GM04504 (cell line): ENCODE measurements at places on chromosomes 6 and 20.
A peak's percentile ranks its signal among the peaks of the same experiment; 100 is the strongest.

GRCh38 chr6:130453230-130453629 is 87.4 kb downstream of the TMEM200A start:
- DNase-seq: peak; percentile 4

GRCh38 chr6:158014505-158015187 is 33.0 kb downstream of the SYNJ2 start:
- DNase-seq: no peak

DNA sequence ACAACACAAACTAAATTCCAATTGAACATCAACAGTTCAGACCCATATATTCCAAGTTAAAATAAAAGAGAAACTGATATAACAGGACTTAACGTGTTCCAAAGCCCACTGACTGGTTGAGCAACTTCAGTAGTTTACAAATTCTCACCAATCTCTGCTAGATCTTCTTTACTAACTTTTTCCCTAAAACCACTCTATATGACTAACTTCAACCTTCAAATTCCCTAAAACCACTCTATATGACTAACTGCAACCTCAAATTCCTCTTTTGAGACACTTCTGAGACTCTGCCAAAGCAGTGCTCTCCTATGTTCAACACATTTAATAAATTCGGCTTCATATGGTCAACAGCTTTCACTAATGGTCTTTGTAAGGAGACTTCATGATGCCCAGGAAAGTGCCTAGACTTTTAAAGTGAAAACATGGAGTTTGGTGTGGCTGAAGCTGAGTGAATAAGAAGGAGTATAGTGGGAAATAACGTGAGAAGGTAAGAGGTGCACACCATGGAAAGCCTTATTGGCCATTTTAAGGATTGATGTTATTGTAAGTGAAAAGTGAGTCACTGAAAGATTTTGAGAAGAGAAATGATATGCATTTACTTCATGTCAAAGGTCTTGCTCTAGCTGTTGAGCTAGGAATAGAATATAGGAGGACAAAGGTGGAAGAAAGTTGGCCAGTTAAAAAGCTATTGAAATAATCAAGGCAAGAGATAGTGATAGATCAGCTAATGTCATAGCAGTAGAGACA is 134.0 kb upstream of the HCRTR2 start:
- peak; percentile 80 for DNase-seq

- DNase-seq: no peak
Measured at GRCh38 chr6:113684382-113684901, 172.7 kb upstream of the MARCKS start.

- DNase-seq: no peak
Measured at GRCh38 chr6:46655803-46656202, 3.0 kb downstream of the SLC25A27 start.

GRCh38 chr20:2169456-2170088 is 67.9 kb downstream of the STK35 start:
- no peak for DNase-seq

GRCh38 chr20:33337531-33338165 is 54.6 kb downstream of the BPIFB1 start:
- DNase-seq: no peak

- DNase-seq: no peak
Measured at GRCh38 chr6:144697369-144697760, 412.2 kb downstream of the UTRN start.

GRCh38 chr6:328136-328670 is 35.9 kb downstream of the DUSP22 start:
- peak; percentile 82 for DNase-seq

DNA sequence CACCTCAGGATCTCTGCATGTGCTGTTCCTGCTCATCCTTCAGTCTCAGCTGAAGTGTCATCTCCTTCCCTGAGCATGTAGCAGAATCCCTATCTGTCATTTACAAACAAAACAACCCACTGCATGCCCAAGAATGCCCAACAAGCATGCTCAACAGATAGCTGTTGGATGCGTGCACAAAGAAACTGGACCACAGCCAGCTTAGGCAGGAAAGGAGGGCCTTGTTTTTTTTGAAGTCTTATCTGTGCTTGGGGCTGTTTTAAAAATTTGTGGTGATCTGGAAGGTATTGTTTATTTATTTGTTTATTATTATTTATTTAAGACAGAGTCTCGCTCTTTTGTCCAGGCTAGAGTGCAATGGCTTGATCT is 18.5 kb upstream of the SLC16A10 start:
- DNase-seq: no peak

GRCh38 chr6:116371120-116371917 is 572 bp downstream of the DSE start:
- DNase-seq: peak; percentile 91

GRCh38 chr6:157891544-157892362 is 68.7 kb downstream of the SNX9 start:
- DNase-seq: no peak

DNA sequence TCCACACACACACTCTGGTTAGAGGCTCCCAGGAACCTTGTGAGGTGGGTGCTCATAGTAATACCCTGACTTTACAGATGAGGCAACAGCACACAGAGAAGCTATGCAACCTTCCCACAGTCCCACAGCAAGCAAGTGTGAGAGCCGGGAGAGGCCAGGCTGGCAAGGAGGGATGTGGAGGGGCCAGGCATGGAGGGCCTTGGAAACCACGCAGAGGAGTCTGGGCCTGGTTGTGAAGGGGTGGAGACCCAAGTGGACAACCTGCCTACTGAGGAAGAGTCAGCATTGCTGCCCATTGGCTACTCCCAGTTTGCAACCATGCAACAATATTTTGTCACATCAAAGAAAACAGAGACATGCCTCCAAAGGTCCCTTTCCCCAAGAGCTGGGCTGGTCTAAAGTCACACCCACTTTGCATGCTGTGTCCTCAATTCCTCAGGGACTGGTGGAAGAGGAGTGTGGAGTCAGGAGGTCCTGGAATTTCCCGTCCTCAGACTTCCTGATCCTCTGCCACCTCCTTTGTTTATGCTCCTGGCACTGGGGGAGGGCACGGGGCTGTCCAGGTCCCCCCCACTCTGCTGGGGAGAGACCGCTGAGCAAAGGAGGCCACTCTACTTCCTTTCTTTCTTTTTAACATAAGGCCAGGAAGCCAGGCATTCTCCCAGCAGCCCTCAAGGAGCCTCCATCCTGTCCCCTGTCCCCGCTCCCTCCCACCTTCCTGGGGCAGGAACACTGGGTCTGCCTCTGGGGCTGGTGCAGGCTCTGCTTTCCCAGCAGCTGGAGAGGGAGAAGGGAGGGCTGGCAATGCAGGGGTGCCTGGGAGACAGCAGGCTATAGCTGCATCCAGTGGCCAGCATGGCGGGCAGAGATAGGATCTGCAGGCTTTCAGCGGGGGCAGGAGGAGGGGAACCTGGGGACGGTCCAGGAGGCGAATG is 68.3 kb downstream of the NOL4L start:
- no peak for DNase-seq

- no peak for DNase-seq
Measured at GRCh38 chr6:118669561-118669960, 18.2 kb upstream of the CEP85L start.

DNA sequence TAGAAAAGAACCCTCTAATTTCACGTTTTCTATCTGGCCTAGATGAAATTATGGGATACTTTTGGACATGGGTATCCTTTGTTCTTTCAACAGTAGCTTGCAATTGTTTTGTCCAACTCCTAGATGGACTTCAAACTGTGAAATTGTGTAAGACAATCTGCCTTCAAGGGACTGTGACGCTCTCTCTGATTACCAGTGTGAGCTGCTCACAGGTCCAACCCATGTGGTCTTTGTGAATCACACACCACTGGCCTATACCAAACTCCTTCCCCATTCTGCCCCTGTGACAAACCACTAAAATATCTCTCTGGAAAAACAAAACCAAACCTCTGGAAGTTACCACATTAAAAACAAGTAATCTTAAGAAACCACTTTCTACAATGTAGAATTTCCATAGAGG is 59.5 kb downstream of the NINL start:
- DNase-seq: peak; percentile 92

- no peak for DNase-seq
Measured at GRCh38 chr6:98574984-98575383, 259.4 kb upstream of the POU3F2 start.

- no peak for DNase-seq
Measured at GRCh38 chr20:32010666-32011065, 428 bp downstream of the CCM2L start.

DNA sequence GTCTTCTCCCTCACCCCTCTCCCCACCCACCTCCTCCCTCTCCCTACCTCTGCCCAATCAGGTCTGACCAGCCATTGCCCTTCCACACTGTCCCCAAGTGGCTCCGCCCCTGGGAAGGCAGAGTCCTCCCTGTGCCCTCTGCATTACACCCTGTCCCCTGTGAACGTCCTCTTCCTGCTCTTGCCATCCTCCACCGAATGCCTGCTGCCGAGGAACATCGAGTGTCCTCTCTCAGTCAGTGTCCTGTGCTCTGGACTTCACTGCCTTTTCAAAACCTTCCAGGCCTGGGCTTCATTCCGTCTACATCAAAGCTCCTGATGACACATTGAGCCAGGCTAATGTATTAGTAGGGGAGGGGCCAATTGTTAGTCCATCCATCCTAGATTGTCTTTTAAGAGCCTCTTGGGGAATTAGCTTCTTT is 3.3 kb upstream of the PACSIN1 start:
- peak; percentile 2 for DNase-seq

- DNase-seq: no peak
Measured at GRCh38 chr6:107941627-107942026, 16.4 kb downstream of the SEC63 start.
